ENCODE measurements at places on chromosomes 13 and 19.

GRCh38 chr13:59755632-59756290, 408.0 kb downstream of the DIAPH3 start:
- no peak for DNase-seq

DNA sequence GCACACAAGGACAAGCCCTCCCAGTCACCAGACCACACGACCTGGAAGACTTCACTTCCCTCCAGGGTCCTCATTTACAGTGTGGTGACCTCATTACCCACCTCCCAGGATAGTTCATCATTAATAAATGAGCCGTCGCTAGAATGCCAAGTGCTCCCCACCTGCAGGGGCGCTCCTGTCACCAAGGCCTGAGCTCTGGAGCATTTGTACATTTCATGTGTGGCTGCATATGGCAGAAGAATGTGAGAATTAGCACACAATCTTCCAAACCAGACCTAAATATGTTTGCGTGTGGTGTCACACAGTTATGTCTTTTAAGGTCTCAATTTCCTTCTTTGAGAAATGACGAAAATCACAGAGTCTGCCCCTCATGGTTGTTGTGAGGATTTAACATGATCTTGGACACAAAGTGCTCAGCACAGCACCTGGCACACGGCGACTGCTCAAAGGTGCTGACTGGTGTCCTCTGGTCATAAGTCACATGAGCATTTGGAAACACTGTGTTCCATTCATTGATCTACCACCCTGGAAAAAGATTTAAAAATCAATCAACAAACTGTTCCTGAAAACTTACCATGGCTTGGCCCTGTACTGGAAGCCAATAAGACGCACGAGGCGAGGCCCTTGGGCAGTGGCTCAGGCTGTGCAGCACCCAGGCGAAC, 150.6 kb upstream of the SPACA7 start:
- no peak for DNase-seq

DNA sequence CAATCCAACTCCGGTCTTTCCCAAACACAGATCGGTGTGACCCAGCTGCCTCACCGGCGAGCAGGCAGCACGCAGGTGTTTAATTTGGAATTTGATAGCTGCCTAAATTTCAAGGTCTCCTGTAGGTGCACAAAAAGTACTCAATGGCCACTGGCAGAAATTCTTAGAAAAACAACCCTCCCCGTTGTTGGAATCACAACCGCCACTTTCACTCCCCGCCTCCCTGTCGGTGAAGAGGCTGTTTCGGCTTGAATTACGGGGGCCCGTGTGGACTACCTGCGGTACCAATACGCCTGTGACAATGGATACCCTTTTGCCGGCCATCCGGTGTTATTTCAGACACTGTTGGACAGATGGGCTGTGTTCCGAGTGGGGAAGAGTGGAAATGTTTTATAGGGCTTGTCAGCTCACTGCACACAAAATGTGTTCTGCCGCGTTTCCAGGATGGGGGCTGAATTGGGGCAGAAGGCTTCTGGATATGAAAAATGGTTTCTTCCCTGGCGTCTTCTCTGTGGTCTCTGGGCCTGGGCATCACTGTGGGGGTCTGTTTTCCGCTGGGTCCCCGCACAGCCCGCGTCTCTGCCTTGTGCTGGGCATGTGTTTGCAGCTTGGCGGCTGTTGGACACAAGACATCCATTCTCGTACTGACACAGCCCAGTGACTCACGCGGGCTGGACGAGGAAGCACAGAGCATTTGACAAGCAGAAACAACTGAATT, 45.4 kb downstream of the ZIC5 start:
- no peak for DNase-seq

DNA sequence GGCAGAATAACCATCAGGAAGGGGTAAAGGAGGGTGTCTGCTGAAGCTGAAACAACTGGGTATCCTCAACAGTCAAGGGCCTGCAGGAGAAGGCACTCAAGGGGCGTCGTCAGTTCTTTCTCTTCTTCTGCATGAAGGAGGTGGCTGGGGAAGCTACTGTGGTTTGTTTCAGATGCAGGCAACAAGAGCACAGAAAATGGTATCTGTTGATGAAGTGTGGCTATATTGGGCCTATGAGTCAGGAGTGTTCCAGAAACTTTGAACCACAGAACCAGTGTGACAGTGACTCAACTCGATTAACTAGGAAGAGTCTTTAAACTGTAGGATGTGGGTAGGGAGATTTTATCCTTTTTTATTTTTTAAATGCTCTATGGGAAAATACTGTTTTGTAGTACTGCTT, 686.3 kb downstream of the FGF9 start:
- peak; percentile 14 for DNase-seq

DNA sequence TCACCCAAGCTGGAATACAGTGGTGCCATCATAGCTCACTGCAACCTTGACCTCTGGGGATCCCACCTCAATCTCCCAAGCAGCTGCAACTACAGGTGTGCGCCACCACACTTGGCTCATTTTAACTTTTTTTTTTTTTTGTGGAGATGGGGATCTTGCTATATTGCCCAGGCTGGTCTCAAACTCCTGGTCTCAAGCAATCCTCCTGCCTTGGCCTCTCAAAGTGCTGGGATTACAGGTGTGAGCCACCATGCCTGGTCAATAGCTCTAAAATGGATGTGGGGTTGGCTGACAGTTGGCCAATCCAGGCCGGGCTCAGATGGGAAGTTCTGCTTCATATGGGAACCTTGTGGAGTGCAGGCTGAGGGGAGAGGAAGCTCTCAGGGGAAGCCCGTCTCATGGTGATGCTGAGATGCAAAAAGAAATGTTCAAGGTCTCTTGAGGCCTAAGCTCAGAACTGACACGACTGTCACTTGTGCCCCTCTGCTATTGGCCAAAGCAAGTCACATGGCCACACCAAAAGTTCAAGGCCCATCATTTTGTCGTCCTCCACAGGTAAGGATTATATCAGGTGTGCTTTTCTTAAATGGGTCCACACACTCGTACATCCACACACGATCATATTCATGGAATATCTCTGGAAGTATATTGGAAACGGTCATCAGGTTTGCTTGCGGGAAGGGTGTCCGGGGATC, 6.8 kb upstream of the KLC3 start:
- DNase-seq = no peak

DNA sequence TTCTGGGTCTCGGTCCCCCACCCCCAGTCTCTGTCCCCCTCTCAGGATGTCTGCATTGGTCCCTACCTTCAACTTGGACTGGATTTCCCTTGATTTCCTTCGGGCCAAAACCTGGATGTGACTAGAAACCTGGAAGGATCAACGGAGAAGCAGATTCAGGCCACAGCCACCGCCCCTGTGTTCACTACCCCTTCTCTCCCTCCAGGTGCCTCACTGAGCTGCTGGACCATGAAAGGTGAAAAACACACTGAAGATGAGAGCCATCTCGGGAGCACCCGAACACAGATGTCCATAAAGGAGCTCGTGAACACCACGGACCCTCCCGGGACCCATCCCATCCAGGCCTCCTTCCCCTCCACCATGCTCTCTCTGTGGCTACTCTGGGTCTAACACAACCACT, 5.0 kb downstream of the TEAD2 start:
- no peak for DNase-seq

DNA sequence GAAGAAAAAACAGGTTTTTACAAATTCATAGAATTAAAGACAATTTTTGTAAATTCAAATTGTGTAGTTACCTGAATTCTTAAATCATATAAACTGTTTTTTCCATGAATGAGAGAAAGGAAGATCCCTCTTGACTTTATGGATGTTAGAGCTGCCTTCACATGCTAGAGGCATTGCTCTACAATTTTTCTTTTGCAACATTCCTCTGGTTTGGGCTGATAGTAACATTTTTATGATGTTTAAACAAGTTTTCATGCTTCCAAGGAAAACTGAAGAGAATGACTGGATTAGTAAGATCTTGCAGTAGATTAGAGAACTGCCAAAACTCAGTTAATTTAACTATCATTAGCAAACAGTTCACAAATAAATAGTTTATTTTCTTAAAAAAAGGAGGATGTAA, 250.6 kb downstream of the GPC6 start:
- peak; percentile 33 for DNase-seq

GRCh38 chr13:90099847-90100246, 1247.6 kb upstream of the MIR17HG start:
- no peak for DNase-seq

GRCh38 chr13:90792335-90792734, 555.2 kb upstream of the MIR17HG start:
- no peak for DNase-seq

All from mesenchymal stem cell (in vitro differentiated cells and primary cell).